ENCODE measurements at places on chromosomes 16 and 17.

- DNase-seq = no peak
Measured at GRCh38 chr16:21603928-21604327, 4.6 kb downstream of the METTL9 start.

DNA sequence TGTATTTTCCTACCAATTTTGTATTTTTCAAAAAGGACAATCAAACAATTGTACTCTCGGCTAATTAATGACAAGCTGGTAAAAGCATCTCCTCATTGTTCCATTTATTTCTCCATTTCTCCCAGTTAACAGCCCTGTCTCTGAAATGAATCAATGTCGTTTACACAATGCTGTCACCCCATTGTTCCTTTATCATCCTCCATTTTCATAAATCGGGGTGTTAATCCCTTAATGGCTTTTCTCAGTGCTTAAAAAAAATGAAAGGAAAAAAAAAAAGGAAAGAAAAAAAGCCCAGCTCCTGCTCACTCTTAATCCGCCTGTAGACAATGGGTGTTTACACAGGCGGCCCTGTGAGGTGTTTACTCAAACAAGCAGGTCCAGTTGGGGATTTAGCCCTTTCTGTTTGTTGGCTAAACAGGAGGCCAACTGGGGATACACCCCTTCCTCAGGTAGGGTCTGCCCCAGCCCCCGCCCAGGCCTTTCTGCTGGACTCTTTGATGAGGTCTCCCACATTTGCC, 86.8 kb upstream of the SALL1 start:
- no peak for DNase-seq

DNA sequence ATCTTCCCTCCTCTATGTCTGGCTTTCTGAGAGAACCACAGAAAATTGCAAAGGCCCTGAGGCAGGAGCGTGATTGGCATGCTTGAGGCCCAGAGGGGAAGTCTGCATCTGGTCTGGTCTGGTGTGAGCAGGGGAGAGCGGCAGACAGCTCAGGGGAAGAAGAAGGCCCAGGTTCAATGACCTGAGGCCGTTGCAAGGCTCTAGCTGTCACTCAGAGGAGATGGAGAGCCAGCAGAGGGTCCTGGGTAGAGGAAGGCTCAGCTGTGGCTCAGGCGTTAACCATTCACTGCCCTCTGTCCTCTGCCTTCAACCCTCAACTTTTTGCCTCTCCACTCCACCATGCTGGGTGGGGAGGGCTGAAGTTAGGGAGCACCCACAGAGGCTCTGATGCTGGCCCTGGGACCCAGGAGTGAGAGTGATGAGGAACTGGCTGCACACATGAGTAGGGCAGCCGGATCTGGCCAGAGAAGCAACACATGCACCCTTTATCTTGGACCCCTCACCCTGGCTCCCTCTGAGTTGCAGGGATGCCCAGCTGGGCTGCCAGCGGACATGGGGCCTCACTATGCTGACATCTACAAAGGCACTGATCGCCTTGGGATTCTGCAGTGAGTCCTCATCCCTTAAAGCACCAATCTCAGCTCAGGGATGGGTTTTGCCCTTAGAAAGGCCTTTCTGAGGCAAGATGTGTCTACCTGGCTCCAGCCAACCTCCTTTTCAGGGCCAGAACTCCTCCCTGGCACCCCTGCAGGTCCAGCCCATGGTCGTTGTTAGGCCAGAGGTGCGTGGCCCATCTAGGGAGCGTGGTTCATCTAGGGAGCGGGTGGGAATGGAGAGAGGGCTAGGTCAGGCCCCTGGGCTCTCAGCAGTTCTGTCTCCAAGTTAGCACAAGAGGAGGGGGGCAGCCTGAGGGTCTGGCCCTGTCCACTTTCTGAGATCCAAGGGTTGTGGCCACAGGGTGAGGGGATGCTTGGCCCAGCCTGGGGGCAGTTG, 7.7 kb upstream of the KRTAP17-1 start:
- DNase-seq = no peak

GRCh38 chr16:75048054-75048453, 49.2 kb downstream of the ZNRF1 start:
- no peak for DNase-seq

GRCh38 chr17:1232786-1233185, 37.5 kb upstream of the BHLHA9 start:
- no peak for DNase-seq

DNA sequence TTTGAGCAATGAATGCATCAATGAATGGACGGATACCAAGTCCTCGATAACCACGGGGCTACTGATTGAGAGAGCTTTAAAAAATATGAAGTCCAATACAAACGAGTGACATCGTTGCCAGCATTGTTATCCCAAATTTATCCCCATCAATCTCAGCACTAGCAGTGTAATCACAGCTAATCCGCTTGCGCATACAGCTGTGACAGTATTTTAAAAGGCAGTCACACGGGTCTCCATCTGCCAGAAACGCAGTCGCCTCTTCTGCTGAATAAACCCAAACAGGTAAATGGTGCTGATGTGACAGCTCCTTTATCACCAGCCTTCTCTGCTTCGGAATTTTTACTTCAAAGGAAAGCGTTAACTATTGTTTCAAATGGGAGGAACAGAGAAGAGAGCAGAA, 311.1 kb downstream of the XYLT1 start:
- DNase-seq = no peak

GRCh38 chr16:78686601-78687000, 587.1 kb downstream of the WWOX start:
- no peak for DNase-seq

DNA sequence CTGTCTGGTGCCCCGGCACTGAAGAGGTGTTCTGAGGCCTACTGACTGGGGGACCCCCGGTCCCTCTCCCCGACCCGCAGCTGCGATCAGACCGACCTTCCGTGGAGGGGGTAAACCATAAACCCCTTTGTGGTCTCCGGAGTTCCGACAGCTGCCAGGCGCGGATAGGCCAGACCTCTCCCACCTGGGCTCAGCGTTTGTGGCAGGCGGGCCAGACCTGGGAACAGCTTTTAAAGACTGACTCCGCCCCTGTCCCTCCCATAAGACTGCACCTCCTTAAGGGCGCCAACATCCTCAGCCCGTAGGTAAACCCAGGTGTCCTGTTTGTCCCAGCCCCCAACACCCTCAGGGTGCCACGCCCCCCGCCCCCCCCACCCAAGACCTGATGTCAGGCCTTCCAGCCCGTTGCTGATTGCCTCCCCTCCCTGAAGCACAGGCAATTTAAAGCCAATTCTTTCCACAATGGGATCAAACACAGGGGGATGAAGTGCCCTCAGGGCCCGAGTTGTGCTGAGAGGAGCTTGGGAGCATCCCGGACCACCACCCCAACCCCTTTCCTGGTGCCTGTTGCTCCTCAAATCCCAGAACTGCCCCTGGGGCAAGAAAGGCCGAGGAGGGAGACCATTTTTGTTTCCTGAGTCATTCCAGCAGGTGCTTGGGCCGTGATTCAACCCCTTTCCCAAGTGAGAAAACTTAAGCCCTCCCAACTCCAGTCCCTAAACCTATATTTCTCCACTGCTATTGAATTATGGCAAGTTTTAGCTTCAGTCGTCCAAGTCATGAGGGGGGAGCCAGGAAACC, at the start of gene SOX15:
TSS of gene SOX15 (minus strand) at position 204 of the 801 bp plus-strand sequence. CDS start 418 bp downstream, outside the sequence.
- DNase-seq = no peak

DNA sequence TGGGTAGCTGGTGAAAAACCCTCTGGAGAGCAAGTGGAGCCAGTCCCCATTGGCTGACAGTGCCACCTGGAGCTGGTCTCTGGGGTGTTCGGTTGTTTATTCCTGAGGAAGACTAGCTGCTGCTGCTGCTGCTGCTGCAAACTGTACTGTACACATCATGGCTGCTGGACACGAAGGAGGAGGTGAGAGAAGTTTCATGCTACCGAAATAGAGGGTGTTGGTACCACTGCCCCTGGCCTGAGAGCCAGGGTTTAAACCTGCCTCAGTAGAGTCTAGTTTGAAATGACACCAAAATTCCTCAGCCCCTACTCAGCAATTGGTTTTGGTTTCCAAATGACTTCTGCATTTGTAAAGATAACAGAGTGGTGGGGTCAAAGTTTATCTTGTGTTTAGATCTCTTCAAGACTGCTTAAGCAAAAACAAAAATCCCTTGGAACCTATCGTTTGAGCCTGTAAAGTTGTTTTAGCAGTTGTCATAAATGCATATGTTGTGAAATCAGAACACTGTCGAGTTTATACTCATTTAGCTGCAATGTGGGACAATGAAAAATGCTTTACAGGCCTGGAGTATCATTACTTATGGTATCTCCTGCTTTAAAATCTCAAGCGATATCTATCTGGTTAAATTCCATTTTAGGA, 40.8 kb downstream of the CYB5B start:
- DNase-seq = no peak

Measured in NCI-H187 (cell line).